Activated CD4-positive, alpha-beta T cell treated with anti-CD3 and anti-CD28 coated beads for 48 hours (primary cell): ENCODE measurements at places on chromosomes 5 and 9.

GRCh38 chr5:84265130-84265529 is 119.5 kb downstream of the EDIL3 start:
- no peak for DNase-seq

- no peak for DNase-seq
Measured at GRCh38 chr5:82594097-82594496, 315.9 kb upstream of the RPS23 start.

DNA sequence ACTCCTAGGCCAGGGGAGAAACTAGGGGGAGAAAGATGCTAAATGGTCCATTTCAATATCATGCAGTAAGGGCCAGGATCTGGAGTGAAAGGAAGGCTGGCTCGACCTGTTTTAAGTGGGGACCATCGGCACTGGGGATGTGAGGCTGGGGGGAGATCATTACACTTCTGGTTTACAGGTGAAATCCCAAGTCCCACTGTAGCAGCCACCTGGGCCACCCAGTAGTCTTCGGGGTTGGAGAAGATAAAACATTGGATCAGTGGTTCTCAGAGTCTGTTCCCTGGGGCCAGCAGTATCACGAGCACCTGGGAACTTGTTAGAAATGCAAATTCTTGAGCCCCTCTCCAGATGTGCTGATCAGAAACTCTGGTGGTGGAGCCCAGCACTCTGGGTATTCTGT is 111.3 kb upstream of the ALDH1B1 start:
- no peak for DNase-seq

DNA sequence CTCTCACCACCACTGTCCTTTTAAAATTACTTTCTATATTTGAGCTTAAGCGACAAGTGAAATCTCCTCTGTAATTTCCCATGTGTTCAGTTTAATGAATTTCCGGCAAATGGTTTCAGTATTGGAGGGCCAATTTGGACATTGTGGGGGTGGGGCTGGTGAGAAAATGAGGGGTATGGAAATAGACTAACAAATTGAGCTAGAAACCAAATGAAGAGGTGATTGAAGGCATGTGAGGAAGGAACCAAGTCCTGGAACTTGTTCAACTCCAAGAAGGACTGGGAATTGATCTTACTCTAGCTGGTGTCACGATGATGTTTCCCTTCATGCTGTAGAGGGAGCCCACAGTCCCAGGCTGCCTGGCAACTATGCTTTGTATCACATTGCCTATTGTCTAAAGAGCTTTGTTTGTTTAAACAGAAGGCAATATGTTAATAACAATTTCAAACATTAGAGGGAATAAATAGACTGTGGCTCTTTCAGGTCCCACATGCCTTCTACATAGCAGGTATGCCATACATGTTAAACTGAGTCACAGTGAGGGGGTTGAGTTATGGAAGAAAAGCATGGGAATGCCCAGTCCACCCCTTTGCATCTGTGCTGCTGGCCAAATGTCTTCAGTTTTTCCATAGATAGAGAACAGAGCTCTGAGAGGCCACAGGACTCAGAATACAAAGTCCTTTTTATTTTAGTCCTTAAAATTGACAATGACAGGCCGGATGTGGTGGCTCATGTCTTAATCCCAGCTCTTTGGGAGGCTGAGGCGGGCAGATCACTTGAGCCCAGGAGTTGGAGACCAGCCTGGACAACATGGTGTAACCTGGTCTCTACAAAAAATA is 25.0 kb upstream of the MATR3 start:
- no peak for DNase-seq

GRCh38 chr5:179914032-179914755 is 6.5 kb upstream of the TBC1D9B start:
- DNase-seq = no peak

- no peak for DNase-seq
Measured at GRCh38 chr5:133372293-133372937, 239.9 kb downstream of the FSTL4 start.

DNA sequence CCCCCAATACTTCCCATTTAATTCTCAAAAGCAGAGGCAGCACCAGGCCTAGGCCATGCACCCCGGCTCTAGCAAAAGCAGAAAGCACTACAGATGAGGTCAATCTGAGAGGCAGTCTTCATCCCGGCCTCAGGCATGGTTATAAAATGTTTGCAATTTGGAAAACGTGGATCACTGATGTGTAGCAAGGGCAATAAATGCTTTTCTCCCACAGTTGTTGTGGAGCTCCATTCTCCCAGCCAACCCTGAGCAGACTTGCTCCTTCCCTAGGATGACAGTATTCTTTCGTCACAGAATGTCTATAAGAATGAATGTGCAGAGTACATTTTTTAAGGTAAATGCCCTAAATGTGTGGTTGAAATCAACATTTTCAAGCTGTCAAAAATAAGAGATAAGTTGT is 157.3 kb upstream of the DAPK1 start:
- no peak for DNase-seq

DNA sequence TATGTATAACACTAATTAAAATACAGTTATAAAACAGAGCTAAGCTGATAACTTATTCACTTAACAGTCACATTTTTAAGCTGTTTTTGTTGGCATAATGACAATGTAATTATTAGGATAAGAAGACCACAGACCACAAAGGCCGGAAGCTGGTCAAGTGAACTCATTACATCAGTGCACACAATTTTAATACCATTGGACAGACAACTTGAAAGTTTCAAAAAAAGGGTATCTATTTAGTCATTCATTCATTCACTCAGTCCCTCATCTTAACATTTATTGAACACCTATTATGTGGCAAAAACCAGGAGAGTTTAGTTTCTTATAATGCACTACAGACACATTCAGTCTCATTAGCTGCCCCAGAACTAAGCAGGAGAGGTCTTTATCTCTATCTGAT is 11.6 kb downstream of the ERP44 start:
- no peak for DNase-seq

GRCh38 chr9:3181049-3181953 is 337.4 kb upstream of the PUM3 start:
- DNase-seq = peak; percentile 74

DNA sequence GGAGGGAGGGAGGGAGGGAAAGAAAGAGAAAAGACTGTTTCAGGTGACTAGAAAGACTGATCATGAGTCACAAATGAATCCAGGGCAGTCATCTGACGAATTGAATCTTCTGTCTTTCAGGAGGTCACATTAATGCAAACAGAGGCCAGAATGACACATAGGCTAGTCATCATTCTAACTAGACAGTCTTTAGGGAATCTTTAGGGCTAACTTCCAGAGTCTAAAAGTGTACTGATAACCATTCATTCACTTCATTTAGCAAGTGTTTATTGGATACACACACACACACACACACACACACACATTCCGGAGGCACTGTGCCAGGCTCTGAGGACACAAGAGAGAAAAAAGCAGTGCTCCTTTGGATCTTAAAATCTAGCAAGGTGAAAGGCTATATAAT is 156.7 kb downstream of the EBF1 start:
- no peak for DNase-seq

- no peak for DNase-seq
Measured at GRCh38 chr9:136917902-136918301, 26.6 kb downstream of the FBXW5 start.

DNA sequence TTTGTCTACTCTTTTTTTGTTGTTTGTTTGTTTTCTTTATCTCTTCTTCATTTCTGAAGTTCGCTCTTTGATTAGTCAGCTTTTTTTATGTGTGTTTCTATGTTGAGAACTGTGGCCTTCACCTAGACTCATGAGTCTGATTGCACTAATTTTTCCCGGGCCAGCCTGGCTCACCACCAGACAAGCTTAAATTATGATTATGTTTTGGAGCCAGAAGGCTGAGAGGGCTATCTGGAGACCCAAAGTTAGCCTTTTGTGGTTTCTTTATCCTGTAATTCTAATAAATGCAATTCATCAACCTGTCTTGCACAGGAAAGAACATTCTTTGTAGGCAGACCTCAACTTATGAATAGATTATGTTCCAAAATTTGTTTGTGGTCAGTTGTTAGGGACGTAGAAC is 20.8 kb upstream of the ACTBL2 start:
- no peak for DNase-seq

DNA sequence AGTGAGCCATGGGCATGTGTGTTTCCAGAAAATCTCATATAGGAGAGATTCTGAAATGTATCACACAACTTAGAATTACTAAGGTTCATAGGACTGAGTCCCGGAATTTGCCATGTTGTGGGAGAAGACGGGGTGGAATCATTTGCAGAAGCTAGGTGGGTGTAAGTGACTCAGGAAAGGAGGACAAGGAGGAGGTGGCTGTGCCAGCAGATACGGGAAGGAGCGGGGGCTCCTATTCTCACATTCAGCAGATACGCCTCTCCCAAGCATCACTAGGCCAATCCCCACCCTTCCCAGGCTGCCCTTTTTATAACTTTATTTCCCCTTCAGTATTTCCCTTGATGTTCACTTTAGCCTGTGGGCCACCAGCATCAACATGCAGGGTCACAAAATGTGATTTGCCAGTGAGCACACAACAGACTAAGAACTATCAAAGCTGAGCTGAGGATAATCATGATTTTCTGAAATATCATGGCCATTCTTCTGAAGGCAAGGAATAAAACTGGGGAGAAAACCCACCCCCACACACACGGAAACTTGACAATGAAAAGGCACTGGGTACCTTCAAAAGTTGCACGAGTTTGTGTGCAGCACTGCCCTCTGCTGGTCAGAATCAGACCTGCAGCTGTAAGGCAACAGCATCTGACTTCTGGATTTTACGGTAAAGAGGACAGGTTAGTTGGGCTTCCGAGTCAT is 133.2 kb downstream of the MTX3 start:
- peak; percentile 88 for DNase-seq

DNA sequence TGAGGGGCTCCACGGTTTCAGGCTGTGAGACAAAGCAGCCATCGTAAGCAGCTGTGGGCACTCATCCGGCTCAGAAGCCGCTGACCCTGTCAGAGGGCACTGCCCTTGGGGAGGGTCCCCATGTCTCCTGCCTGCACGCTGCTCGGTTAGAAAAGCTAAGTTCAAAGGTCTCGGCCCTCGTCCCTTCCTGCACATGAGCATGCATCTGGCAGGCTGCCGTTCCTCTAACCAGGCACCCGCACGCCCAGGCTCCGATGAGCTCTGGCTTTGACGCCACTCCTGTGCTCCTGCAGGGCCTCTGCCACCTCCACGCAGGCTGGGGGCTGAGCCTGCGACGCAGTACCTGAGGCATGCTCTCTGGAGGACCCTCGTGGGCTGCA is 51.3 kb downstream of the NKD2 start:
- DNase-seq = no peak

- DNase-seq = no peak
Measured at GRCh38 chr9:86749894-86750255, 197.4 kb downstream of the GAS1 start.

DNA sequence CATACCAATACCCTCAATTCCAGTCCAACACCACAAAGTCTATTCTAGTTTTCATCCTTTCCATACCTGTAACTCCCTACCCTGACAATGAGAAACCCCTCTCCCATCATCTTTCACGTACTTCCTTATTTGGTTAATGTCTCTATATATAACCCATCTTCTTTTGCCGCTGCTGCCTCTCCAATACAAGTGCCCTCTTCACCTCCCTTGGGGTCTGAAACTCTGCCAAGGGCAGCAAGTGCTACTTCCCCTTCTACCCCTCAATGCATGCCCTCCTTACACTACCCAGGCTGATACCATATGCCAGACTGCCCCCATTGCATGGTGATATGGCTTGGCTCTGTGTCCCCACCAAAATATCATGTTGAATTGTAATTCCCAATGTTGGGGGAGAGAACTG is 24.4 kb upstream of the SMIM15 start:
- DNase-seq = no peak

GRCh38 chr5:57684299-57684702 is 201.7 kb upstream of the ACTBL2 start:
- no peak for DNase-seq

GRCh38 chr5:79236362-79236969 is 535 bp downstream of the JMY start:
- DNase-seq = peak; percentile 40

DNA sequence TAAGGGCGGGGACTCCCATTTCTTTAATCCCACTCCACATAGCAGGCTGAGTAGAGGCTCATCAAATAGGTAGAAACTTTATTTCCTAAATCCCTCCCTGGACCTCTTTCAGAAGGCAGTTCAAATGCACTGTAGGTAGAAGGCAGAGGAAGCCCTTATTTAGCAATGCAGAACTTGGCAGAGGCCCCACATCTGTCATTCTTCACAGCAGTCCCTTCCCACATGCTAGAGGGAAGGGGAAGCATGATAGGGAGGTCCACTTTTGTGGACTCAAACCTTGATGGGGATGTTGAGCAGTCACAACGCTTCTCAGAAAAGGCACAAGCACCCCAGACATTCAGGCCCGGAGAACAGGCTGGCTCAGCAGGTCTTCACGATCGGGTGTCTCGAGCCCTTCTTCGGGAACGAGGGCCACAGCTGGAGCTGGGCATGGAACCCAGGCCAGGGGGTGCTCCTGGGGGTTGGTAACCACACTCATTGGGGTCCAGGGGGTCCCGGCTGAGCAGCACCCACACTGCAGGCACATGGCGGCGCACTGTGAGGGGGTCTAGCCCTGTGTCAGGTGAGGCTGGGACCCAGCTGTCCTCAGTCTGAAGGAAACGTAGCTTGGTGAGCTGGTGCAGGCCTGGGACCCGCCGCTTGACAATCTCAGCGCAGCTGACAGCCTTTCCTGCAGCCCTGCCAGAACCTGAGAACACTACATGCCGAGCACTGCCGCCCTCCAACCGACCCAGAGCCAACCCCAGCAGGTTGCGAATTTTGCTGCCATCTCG is 1.3 kb downstream of the RPP25L start:
- no peak for DNase-seq

DNA sequence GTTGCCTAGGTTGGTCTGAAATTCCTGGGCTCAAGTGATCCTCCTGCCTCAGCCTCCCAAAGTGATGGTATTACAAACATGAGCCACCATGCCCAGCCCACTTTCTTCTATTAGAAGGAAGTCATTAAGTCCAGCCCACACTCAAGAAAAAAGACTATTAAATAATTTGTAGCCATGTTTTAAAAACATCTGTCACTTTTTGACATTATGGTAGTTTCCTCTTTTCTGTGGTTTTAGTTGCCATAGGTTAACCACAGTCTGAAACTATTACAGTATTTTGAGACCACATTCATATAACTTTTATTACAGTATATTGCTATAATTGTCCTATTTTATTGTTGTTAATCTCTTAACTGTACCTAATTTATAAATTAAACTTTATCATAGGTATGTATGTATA is 31.9 kb upstream of the C5orf24 start:
- no peak for DNase-seq

- no peak for DNase-seq
Measured at GRCh38 chr9:92506184-92506857, 24.0 kb upstream of the ASPN start.

DNA sequence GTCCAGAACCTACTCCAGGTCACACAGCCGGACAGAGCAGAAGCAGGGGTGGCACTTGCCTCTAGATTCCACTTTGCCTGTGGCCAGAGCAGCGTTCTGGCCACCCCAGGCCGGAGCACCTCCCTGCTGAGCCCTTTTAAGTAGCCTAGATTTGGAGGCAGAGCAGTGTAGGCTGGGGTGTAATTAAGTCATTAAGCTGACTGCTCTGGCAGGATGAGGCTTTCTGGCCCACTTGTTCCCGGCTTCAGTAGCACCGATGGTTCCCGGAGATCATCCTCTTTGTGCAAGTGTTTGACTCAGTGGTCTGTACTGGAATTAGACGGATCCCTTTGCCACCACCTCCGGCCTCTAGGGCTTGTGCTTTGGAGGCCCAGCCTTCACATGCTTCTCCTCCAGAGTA is 281.9 kb upstream of the ANKRD55 start:
- DNase-seq = no peak
